NCI-H1436 treated with DMSO at 0.1 percent for 48 hours (cell line): ENCODE measurements at places on chromosomes 5 and 9.

GRCh38 chr9:96436063-96436455 lies 13.9 kb upstream of the HABP4 start:
- no peak for DNase-seq

GRCh38 chr5:342501-343460 lies 21.3 kb downstream of the AHRR start:
- DNase-seq = no peak

DNA sequence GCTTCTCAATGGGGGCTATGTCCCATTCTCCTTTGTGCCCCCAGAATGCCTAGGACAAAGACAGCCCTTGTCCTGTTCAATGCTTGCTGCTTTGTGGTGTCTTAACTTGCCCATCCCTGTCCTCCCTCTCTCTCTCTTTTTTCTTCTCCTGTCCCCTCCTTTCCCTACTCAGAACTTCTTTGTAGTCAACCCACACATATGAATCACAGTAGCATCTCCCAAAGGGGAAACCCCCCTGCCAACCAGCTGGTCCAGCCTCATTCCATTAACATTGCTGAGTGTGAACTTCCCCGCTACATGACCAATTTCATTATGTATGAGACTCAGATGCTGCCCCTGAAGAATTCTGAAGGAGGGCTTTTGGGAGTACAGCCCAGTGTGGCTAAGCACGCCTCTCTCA lies 408.3 kb downstream of the ENC1 start:
- DNase-seq = no peak

DNA sequence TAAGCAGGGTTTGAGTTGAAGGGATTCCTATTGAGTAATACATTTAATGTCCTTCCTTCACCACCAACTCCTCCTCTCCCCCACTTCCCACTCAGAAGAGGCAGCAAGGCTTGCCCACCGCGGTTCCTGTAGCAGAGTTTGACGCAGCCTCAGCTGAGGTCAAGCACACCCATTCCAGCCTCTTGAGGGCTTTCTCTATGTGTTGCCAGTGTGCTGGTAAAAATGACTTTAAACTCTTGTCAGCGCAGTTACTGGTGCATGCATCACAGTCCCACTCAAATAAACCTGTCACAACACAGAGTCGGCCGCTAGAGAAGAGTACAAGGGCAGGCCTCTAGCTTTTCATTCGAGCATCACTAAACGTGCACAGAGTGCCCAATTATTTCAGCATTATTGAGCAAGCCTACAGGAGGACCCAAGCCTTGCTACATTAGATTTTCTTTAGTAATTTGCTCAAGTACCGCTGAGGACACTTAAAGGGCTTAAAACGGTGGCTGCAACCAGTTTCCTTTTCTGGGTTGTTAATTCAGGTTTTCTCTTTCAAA lies 79.6 kb downstream of the TLE4 start:
- peak; percentile 92 for DNase-seq

DNA sequence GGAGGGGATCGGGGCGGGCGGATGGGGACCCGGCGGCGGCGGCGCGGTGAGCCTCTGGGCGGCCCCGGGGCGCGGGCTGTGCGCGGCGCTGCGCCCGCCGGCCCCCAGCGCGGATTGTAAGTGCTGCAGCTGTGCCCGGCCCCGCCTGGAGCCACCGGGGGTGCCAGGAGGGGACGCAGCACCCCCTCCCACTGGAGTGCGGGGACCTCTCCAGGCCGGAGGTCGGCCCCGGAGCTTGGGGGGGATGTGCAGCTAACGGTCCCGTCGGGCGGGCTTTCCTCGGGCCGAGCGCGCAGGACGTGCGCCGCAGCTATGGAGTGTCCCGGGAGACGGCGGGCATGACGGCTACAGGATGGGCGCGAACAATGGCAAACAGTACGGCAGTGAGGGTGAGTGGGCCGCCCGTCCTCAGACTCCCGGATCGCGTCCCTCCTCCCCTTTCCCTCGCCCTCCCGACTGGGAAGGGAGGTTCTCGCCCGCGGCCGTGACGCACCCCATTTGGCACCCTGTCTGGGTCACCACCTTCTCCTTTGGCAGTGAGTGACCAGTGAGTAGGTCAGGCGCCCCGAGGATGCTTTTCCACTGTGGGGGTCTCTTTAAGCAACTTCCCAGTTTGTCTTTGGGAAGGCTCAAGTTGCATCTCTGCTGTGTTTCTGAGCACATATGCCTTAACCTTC lies 483 bp downstream of the FBXL7 start:
- DNase-seq = no peak

DNA sequence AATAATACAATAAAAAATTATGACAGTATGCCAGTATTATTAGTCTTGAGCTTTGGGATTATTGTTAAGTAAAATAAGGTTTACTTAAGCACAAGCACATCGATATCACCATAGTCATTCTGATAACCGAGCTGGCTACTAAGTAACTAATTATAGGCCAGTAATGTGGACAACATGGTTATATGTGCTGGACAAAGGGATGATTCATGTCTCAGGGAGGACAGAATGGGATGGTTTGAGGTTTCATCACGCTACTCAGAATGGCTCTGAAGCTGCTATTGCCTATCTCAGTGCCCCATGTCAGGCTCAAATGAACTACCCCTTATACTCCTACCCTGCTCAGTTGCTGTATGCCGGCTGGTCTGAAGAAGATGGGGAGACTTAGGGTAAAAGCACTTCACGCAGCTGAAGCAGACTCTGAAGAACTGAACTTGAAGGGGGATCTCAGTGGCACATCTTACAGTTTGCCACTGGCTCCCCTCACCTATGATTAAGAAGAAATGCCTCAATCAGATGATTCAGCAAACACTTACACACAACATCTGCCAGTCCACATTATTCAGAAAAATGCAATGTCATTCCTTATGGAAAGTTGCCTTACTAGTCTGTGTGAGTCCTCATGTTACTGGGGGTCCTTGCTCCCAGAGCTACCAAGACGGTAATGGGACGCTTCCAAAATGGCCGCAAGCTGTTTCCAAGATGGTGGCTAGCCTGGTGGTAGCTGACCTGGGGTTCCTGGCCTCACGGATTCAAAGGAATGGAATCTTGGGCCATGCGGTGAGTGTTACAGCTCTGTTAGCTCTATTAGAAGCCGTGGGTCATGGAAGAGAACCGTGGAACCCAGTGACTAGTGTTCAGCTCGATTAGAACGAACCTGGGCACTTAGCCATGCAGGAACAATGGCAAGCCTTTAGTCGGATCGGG lies 1098.6 kb downstream of the TAF11L14 start:
- no peak for DNase-seq

- no peak for DNase-seq
Measured at GRCh38 chr5:150144879-150145278, 10.8 kb downstream of the PDGFRB start.

DNA sequence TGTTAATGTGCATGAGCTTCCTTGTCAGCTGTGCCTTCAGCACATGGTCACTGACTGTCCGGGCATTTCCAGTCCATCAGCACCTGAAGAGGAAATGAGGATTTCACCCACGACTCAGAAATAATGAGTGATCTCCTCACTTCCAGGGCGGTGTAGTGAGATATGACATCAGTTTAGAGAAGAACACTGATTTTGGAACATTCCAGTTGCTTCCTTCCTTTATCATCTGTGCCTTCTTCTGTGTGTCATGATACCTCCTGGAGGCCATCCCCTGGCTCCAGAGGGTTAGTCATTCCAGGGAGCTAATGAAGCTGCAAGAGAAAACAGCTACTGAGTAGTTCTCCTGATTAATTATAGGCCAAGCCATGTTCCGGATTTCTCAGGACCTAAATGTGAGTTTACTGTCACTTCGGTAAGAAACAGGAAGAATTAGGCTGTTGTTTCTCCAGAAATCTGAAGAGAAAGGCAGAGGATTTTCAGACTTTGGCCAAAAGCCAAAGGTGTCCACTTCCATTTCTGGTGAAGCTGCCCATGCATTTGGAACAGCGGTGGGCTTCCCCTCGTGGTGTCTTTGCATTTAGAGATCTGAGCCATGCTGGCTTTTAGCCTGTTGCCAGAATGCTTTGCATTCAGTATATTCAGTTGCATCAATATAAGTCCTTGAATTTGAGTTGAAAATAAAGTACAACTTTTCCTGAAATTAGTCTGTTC lies 161.3 kb upstream of the OTULINL start:
- DNase-seq = no peak

DNA sequence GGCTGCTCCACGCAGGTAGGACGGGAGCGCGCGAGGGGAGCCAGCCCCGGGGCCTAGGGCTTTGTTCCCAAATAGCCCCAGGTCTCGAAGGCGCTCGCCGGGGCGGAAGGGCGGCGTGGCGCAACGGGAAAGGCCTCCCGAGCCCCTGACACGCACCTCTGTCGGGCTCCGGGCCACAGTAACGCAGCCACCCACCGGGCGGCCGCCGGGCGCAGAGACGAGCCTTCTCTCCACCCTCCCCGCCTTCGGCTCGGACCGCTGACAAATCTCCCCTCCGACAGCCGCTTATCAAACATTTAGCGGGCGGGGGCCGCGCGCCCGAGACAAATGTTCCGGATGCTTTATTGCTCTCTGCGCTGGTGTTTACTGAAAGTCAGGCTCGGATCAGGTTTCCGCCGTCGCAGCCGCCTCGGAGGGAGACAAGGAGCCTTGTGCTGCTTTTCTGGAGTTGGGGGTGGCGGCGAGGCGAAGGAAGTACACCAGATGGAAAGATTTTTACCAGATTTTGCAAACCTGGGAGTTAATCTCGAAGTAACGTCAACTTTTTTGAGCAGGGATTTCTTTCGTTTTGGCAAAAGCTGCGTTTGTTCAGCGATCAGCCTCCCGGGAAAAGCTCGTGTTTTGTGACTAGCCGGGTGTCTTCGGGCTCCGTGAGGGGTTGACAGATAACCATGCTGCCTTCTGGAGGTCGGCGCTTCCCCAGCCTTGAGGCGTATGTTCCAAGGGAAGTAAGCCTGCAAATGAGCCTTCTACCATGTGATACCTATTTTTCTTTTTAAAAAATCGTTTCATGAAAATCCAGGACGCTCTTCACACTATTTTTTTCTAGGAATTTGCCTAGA lies 950 bp downstream of the RGMB start:
- no peak for DNase-seq

DNA sequence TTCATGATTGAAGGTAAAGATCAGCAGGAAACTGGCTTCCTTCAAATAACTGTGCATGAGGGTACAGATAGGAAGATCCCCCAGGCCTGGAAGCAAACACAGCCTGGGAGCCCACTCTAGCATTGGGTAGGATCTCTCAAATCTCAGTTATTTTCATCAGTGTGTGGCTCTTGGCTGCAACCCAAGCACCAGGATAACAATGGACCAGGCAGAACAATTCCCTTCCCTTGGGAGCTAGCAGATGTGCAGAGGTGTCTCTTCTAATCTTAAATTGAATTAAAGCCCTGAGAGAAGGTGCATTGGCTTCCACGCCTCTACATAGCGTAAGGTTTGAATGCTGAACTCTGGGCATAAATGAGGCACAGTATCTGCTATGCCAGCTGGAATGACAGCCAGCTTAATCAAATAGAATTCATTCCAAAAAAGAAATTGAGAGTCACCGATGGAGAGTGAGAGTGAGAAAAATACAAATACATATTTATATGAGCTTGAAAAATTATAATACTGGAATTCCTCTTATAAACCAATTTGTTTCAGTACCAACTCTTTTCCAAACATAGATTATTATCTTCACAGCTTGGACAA lies 957.3 kb downstream of the CDH12 start:
- DNase-seq = no peak

- DNase-seq = no peak
Measured at GRCh38 chr9:108142504-108143201, 653.1 kb upstream of the KLF4 start.

- DNase-seq = no peak
Measured at GRCh38 chr9:135169709-135170226, 82.3 kb downstream of the OLFM1 start.

DNA sequence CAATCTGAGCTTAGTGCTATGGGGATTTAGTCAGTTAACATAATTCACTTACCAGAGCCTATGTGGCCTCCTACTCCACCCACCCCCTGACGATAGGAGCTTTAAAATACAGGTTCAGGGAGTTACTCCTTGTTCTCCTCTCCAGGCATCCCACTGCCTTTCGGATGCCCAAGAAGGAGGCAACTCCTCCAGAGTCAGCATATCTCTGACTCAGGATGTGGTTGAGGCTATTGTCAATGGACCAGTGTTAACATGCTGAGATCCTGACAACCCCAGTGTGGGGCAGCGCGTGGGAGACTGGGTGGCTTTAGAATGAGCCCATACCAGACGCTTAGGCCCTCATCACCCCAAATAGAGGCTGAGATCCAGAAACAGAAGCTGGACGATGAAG lies 27.4 kb downstream of the BICD2 start:
- no peak for DNase-seq

DNA sequence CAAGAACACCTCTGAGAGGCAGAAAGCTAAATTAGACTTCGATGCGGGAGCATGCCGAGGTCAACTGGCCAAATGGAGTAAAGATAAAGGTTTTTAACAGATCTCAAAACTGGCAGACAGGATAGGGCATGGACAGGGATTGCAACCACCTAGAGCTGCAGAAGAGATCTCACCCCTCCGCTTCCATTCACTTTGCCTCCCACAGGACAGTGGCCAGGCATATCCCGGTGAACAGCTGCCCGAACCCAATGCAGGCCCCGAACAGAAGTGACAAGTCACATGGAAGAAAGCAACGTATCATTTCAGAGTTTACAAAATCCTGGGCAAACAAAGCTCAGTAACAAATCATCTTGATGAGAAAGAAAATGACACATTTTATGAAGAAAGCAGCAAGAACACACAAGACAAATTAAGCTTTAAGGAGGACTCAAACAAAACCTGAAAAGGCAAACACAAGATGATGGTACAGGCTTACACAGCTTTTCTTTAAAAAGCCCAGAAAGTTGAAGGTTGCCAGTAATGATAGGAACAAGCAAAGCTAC lies 18.4 kb downstream of the RNF130 start:
- no peak for DNase-seq

GRCh38 chr9:76766126-76766525 lies 1.9 kb downstream of the PCA3 start:
- DNase-seq = no peak

DNA sequence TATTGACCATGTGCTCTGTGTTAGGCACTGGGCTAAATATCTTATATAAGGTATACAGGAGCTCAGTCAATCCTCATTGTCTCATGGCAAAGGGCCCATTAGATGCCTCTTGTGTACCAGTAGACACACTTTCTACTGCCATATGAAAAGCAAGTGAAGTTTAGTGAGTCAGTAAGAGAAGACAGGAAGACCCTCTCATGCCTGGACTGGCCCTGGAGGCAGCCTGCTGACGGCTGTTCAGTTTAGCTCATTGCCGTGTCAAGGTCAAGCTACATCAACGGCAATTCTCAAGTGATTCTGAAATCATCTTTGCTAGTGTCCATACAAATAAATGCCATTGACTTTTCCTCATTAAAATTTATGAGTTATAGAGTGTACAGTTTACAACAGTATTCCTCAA lies 237.9 kb downstream of the IRX1 start:
- DNase-seq = no peak

- no peak for DNase-seq
Measured at GRCh38 chr5:126389179-126389578, 34.0 kb upstream of the GRAMD2B start.

- DNase-seq = no peak
Measured at GRCh38 chr5:53994148-53994547, 316.2 kb downstream of the ARL15 start.
